Erythroblast (primary cell): ENCODE measurements at places on chromosomes 12 and 14.

DNA sequence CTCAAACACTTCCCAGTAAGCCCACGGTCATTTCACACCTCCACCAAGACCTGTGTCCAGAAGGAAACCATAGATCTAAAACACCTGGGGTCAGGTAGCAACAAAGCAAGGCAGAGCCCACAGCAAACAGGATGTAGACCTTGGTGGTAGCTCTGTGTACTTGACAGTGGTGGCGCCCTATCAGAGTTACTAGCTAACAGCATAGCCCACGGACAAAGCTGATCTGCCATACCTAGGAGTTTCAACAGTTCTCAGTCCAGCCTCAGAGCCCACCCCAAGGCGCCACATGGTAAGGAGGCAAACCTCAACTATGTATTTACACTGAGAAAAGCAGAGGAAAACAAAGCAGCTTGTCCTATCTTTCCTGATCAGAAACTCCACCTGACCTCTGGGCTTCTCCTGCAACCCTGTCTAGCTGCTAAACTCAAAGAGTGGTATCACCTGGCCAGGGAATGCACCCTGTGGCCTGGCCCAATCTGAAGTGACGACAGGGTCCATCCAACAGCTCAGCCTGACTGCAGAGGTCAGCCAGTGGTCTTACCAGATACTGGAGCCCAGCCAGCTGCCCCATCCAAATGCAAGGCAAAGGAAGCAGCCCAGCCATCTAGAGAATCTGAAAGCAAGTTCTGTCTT lies 46.3 kb downstream of the STON2 start:
- DNase-seq = no peak

- no peak for DNase-seq
Observed at GRCh38 chr12:93102744-93103143, 173.6 kb upstream of the EEA1 start.

GRCh38 chr12:67426067-67426466 lies 156.9 kb downstream of the CAND1 start:
- no peak for DNase-seq

DNA sequence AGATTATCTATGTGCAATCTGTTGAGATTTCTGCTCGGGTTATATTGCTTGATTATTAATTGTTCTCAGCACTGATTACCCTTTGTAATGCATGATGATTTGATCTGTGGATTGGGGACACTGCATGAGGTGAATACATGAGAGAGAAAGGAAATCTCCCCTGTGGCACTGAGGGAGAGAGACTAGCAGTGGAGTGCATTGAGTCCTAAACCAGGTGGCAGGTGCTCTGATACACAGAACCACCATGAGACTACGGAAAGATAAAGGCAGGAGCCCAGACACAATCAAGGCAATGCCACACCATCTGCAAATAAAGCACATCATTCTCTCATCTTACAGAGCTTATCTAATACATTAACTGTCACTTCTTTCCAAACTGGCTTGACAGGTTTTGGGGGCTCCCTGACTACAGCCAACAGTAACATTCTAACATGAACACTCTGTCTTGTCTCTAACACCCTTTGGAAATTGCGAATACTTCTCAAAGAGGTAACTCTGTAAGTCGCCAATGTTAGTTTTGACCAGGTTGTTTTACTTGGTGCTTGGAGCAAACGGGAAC lies 37.6 kb upstream of the TSPAN8 start:
- DNase-seq = no peak

DNA sequence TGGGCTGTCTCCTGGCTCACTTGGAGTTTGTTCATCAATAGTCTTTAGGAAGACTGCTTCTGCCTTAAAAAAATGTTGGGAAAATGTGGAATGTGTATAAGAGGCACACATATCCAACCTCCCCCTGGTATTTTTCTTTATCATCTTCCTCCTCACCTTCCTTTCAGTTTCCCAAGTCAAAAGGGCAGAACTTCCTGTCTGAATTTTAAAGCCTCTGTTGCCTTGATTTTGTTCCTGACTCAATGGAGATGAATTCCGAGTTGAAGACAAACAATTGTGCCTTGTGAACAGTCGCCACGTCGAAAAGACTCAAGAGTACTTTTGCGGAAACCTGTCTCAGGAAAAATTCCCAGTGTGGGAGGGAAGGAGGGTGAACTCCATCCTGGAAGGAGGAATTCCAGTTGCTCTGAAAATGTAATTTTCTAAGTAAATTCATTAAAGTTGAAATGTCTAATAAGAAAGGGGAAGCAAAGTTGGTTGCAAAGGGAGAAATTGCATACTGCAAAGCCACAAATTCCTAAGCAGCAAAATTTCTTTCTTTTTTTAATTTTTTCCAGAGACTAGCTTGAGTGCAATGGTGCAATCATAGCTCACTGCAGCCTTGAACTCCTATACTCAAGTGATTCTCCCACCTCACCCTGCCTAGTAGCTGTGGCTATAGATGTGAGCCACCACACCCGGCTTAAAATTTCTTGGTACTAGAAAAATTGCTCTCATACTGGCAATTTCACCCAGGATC lies 50.2 kb upstream of the ELK3 start:
- DNase-seq = no peak

DNA sequence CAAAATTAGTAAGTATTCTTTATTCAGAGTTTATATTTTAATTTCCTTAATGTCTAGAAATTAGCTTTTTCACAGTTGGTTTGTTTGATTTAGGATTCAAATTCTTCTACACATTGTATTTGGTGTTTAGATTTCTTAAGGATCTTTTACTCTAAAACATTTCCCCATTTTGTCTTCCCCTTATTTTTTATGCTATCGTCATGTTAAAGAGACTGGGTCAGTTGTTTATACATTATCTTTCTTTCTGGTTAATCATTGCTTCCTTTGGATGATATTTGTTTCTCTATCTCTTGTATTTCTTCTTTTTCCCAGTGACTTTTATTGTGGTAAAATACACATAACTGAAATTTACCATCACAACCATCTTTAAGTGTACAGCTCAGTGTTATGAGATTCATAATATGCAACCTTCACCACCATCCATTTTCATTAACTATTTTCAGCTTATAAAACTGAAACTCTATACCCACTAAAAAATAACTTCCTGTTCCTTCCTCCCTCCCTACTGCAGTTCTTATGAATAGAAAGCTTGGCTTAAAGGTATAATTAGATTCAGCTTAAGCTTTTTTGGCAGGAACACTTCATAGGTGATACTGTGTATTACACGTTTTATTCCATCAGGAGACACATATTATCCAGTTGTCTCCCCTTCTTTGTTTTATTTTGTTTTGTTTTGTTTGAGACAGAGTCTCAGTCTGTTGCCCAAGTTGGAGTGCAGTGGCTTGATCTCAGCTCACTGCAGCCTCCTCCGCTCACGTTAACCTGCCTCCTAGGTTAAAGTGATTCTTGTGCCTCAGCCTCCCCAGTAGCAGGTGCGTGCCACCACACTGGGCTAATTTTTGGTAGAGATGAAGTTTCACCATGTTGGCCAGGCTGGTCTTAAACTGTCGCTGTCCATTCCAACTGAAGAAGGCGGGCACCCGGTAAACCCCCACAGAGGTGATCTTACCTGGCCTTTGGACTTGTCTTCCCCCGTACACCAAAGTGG lies 45.0 kb downstream of the NOPCHAP1 start:
- no peak for DNase-seq
